ENCODE measurements at places on chromosomes 4 and X.
A peak's percentile ranks its signal among the peaks of the same experiment; 100 is the strongest.

DNA sequence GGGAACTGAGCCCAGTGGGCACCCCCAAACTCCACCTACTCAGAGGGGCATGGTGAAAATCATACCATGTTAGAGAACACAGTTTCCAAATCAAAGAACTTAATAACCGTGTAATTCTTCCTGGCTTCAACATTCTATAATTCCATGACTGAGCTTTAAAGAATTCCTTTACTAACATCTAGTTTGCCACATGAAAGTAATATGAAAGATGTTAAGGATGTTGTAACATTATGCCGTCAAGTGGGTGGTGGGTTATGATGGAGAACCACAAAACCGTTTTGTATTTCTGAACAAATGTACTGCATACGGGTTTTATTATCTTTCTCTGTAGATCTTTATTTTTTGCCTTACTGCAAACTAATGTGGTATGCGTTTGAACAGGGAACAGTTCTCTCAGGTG is 549.0 kb upstream of the MAGEB2 start:
- no peak for DNase-seq

DNA sequence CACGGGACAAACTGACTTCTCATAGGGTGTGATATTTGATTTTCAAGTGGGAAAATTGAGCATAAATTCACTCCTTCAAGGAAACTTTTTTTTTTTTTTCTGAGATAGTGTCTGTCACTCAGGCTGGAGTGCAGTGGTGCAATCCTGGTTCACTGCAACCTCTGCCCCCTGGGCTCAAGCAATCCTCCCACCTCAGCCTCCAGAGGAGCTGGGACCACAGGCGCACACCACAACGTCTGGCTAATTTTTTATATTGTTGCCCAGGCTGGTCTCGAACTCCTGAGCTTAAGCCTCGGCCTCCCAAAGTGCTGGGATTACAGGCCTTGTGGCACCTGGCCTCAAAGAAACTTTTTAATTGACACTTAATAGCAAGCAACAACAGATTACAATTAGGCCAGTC is 13.8 kb downstream of the CLDN34 start:
- DNase-seq = no peak

DNA sequence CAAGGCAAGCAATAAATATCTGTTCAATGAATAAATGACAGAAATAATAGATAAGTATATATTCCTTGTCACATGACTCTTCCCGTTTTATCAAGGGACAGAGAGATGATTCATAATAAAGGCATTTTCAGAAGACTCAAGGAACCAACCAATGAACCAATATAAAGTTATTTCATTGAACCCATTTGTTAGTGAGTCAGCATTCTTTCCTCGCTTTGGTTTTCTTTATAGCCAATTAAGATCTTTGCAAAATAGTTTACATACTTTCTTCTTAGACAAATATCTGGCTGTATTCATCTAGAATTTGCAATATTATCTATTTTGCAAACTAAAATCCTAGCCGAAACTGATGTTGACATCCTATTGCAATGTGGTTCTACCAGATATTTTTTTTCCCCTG is 269.4 kb downstream of the IL15 start:
- peak; percentile 16 for DNase-seq

- peak; percentile 45 for DNase-seq
Observed at GRCh38 chr4:111475001-111475400, 670.3 kb upstream of the FAM241A start.

- DNase-seq = peak; percentile 84
Observed at GRCh38 chrX:9342561-9343051, 122.3 kb upstream of the TBL1X start.

- no peak for DNase-seq
Observed at GRCh38 chr4:92264163-92264562, 39.6 kb upstream of the GRID2 start.

GRCh38 chr4:167784826-167785225 is 307.5 kb upstream of the ANXA10 start:
- DNase-seq = no peak

DNA sequence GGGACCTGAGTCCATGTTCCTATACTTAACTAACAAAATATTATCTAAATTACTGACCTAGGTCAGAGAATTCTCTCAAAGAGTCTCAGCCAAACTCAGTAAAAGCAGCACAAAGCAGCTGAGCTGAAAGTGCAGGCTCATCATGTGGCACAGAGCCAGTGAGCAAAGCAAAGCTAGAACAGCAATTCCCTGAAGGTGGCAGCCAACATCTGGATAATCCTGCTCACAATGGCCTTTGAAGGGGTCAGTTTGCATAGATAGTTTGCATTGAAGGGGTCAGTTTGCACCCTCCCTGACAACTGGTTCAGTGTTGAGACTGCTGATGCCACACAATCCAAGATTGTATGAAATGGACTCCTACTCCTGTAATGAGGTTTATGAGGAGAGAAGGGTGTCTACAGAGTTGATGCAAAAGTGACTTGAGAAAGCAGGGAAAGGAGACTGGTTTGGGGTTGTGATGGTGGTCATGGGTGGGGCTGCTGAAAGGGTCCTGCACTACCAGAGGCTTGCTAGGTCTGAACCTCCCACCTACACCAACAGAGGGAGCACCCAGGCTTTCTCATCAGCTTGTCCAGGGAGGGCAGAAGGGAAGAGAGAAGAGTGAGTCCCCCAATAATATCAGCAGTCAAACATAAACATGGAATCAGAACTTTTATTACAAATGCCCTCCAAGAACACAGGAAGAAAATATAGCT is 39.7 kb downstream of the TRIM61 start:
- DNase-seq = peak; percentile 13

- DNase-seq = no peak
Observed at GRCh38 chrX:625137-625691, 5.4 kb upstream of the SHOX start.

GRCh38 chr4:98932539-98932938 is 3.6 kb upstream of the EIF4E start:
- DNase-seq = peak; percentile 55

GRCh38 chr4:8185295-8185694 is 13.8 kb upstream of the SH3TC1 start:
- peak; percentile 81 for DNase-seq

- DNase-seq = peak; percentile 9
Observed at GRCh38 chr4:11165052-11165451, 263.6 kb downstream of the HS3ST1 start.

DNA sequence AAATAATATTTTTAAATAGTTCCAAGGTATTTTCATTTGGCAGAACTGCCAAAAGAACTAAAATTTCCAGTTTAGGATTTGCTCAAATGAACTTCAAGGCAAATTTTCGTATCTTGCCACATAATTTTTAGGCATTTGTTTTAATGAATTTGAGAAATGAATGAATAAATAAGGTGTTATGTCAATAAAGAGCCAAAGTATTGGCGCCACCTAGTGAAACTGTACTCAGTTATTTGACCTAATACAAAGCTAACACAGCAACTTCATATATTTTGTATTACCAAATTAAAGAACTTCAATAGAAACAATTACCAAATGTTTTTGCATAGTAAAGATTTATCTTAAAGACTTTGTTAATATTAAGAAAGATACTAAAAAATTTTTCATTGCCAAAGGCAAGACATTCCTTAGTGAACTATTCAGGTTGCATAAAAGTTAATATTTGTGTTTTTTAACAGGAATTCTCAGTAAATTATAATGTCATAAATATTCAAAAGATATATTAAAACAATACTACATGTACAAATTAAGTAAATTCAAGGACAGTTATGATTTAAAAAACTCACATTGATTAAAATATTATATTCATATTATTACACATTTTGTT is 50.3 kb downstream of the STPG2 start:
- peak; percentile 12 for DNase-seq

DNA sequence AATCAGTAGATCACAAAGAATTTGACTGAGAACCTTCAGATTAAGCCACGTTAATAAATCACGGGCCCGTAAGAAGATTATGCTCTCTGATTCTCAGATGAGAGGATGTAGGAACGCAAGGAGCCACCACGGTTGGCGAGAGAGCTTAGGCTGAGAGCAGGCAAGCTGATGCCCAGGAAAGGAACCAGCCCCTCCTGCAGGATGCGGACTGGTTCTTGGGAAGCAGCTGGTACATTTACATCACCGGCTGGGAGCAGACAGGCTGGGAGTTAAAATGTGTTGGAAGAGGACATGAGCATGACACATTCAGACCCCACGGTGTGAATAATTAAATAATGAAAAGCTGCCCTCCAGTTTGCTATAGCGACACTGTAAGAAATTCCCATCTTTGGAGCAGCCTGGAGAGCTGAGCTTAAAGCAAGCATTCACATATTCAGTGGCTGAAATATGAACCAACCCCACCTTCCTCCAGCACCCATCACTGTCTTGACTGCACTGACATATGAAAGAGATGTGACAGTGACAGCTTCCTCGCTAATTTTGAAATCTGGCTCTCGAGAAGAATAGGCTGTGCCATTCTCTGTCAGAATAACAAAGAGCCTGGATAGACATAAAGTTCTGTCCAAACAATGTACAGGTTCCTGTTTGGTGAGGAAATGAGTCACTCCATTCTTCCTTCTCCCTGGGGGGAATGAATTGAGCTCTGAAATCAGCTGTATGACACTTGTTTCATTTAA is 33.1 kb downstream of the LNX1 start:
- DNase-seq = no peak

GRCh38 chr4:72918362-72918761 is 151.2 kb downstream of the COX18 start:
- no peak for DNase-seq

DNA sequence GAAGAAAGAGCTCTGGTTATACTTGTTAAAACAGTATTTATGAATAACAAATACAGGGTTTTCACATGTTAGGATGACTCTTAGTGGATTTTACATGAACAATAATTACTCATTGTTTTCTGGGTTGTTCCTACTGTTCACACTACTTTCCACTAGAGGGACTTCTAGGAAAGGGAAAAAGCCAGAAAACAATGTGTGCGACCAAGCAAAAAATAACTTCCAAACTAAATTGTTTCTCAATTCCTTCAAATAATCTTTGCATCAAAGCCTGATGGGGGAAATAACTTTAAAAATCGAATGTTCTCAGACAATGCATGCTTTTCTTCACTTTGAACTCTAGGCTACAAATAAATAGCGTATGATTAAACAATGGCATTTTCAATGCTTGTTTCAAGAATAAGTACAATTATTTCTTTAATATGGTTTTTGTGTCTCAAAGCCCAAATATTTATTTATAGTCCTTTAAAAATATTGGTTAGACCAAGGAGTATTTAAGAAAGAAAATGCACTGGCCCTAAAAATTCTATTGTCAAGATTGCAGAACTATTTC is 72.1 kb upstream of the ETNPPL start:
- DNase-seq = peak; percentile 62

DNA sequence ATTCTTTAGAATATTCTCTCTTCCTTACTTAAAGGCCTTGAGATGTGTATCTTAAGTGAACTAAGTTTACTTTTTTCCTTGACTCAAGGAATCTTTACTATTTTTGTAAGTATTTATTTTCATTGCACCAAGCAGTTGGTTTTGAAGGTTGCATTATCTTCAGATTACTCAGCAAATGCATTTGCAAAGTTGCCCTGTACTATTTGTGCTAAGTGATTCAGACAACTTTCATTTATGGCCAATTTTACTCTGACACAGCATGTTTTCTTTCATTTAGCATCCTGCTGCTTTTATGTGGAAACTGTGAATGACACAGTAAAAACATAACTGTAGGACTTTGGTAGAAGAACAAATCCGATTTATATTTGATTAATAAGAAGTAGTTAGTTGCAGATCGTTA is 191.0 kb downstream of the CCSER1 start:
- DNase-seq = peak; percentile 78

DNA sequence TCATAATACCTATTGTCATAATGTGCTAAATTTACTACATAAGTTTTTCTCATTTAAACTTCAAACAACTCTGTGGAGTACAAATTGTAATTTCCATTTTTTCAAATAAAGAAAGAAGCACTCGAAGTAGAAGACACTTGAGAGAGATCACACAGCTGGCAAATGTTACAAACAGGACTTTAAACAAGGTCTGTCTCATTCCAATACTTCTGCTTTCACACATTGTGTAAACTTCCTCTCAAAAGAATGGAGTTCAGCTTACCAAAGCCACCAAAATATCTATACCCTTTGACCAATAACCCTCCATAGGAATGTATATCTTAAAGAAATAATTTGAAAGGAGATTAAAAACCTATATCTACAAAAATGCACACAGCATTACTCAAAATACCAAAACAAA is 88.3 kb downstream of the OPHN1 start:
- DNase-seq = no peak

- DNase-seq = no peak
Observed at GRCh38 chr4:81380437-81380836, 91.3 kb downstream of the RASGEF1B start.

GRCh38 chr4:82284475-82284857 is 89.3 kb downstream of the HNRNPD start:
- DNase-seq = no peak

GRCh38 chr4:164725066-164725465 is 28.9 kb upstream of the SMIM31 start:
- no peak for DNase-seq
